Activated CD4-positive, alpha-beta T cell treated with anti-CD3 and anti-CD28 coated beads, Interleukin-2, amount 50 U/mL, for 24 hours (primary cell): ENCODE measurements at places on chromosomes 13 and 19.

- no peak for DNase-seq
Observed at GRCh38 chr13:111484959-111485358, 164.5 kb downstream of the TEX29 start.

DNA sequence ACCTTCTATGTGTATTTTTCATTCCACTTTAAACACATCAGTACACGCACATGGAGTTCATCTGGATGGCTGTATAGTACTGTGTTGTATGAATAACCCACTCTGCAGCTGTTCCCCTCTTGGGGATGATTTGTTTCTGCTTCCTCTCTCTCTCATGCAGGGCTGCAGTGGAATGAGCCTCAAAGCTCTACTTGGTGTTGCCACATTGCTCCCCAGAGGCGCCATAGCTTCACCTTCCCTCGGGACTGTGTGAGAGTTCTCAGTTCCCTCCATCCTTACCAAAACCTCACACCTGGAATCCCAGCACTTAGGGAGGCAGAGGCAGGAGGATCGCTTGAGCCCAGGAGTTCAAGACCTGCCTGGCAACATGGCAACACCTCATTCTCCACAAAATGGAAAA is 28.4 kb upstream of the GPR183 start:
- DNase-seq, result no peak

DNA sequence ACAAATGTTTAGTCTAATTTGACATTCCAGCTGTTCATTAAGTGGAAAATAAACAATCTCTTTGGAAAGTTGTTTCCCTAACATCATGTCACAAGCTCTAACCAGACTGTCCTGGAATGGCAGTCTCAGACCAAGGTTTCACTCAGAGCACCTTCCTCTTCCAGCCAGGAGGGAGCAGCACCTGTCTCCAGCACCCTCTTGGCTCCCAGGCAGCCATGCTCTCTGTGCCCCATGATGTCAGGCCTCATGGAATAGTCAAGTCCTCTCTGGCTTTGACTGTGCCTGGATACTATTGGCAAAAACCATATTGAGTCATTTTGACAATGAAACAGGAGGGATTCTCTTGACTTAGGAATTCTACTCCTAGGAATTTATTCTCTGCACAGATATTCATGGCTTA is 171.4 kb downstream of the OXGR1 start:
- DNase-seq, result no peak

DNA sequence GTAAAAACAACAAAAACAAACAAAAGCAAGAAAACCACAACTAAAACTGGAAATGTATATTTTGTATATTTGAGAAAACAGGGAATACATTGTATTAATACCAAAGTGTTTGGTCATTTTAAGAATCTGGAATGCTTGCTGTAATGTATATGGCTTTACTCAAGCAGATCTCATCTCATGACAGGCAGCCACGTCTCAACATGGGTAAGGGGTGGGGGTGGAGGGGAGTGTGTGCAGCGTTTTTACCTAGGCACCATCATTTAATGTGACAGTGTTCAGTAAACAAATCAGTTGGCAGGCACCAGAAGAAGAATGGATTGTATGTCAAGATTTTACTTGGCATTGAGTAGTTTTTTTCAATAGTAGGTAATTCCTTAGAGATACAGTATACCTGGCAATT is 17.1 kb downstream of the KLF5 start:
- no peak for DNase-seq

GRCh38 chr13:101499406-101499805 is 46.9 kb downstream of the ITGBL1 start:
- no peak for DNase-seq
